ENCODE measurements at places on chromosomes 3 and 15. TPM values are rescaled to one million over a fixed set of nuclear protein-coding genes. Genes with fewer than 3 reads are reported as not detected.

- no peak for DNase-seq
Observed at GRCh38 chr3:71906976-71907375, 122.0 kb upstream of the PROK2 start.

- DNase-seq: no peak
Observed at GRCh38 chr3:37645517-37646380, 215.9 kb upstream of the CTDSPL start.

- no peak for DNase-seq
Observed at GRCh38 chr15:89391685-89392257, 57.1 kb upstream of the POLG start.

The ARRDC4 gene
- 0.18 TPM for total RNA-seq

DNA sequence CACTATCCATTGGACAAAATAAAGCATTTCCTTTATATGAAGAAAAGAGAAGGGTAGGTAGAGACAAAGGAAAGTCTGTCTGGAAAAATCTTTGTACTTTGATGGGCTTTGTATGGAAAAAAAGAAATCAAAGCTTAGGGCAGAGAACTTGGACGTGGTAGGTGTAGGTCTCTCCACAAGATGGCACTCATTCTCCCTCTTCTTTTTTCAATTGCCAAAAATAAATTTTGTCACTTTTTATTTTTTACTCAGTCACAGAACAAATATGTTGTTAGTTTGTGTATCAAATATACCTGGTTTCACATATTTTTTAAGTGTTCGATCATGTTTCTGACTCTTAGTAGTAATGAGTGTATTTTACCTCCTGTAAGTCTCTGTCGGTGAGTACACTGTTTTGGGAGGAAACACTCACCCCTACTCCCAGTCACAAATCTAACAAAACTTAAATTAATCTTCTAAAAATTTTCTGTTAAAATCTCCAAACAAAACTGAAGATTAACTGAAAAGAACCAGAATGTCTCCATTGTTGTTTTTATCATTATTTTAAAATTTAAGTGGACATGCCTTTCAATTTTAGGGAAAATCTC, 415.8 kb upstream of the GOLIM4 start:
- no peak for DNase-seq
